ENCODE measurements at places on chromosomes 4 and X.
A peak's percentile ranks its signal among the peaks of the same experiment; 100 is the strongest.

GRCh38 chrX:2334237-2334636 is 166.5 kb downstream of the DHRSX start:
- DNase-seq, result no peak

DNA sequence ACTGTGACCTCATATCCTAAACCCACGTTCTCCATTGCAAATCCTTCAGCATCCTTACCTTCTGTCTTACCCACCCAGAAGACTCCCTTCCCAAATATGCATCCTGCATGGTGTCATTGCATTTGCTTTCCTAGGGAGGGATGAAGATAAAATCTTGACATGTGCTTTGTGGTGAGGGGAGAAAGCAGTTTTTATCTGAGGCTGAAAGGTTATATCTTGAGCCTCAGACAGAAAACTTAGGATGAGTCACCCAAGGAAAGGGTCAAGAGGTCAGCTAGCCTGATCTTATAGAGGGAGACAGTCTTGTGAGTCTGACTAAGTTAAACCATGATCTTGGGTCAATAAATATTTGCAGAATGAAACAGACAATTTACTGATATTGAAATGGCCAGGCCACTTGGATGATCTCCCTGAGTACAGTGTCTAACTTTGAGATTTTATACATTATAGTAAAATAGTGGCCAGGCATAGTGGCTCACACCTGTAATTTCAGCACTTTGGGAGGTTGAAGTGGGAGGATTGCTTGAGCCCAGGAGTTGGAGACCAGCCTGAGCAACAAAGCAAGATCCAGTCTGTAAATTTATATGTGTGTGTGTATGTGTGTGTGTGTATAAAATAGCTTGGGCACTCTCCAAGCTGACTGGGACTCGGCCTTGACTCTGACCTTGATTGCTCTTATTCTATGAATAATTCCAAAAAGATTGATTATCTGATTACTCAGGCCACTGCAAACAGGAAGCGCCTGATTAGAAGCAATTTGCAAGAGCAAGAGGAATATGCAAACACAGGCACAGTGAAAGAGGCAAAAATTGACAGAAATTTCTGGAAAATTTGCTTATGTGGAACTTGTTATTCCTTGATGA is 15.4 kb upstream of the FAM9C start:
- DNase-seq, result no peak

DNA sequence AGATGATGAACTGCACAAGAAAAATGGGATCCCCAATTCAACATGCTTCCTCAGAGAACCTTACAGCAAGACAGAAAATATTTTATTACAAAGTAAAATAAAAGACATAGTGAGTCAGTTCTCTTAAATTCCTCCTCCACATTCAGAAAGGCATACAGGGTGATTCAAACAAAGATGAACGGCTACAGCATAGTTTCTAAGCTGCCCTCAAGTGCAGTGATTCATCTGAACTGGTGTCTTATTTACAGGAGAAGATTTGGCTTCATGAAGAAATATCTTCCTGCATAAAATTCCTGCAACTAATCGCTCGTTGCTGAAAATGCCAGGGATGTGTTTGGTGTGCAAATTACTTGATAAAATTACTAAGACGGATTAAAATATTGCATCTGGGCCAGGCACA is 103.6 kb downstream of the PRKX start:
- DNase-seq, result peak; percentile 31

- no peak for DNase-seq
These were observed 47.5 kb upstream of the NAP1L5 start for GRCh38 chr4:88745175-88745574.

GRCh38 chrX:18692541-18692940 is 14.9 kb upstream of the PPEF1 start:
- no peak for DNase-seq

DNA sequence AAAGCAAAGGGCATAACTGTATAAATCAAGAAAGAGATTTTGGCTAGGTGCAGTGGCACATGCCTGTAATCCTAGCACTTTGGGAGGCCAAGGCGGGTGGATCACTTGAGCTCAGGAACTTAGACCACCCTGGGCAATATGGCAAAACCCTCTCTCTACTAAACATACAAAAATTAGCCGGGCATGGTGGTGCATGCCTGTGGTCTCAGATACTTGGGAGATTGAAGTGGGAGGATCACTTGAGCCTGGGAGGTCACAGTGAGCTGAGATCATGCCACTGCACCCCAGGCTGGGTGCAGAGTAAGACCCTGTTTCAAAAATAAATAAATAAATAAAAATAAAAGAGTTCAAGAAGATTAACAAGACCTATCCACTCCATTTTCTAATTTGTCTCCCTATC is 227.3 kb downstream of the SOWAHB start:
- no peak for DNase-seq

GRCh38 chr4:96603641-96604040 is 763.7 kb downstream of the PDHA2 start:
- DNase-seq, result no peak

DNA sequence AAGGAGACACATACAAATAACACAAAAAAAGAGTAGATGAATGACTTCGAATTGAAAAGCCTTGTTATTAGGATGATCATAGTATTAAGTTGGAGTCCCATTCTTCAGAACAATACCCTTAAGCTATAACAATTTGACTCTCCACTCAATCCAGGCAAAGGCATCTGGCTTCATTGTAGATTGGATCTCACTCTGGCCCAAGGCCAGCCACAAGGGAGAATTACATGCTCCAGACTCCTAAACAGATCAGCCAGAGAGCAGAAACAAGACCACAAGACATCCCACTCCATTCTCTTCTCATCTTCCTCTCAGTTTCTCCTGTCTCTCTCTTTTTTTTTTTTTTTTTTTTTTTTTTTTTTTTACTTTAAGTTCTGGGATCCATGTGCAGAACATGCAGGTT is 213.9 kb downstream of the DHX15 start:
- no peak for DNase-seq
